ENCODE measurements at places on chromosomes 7 and 10.

DNA sequence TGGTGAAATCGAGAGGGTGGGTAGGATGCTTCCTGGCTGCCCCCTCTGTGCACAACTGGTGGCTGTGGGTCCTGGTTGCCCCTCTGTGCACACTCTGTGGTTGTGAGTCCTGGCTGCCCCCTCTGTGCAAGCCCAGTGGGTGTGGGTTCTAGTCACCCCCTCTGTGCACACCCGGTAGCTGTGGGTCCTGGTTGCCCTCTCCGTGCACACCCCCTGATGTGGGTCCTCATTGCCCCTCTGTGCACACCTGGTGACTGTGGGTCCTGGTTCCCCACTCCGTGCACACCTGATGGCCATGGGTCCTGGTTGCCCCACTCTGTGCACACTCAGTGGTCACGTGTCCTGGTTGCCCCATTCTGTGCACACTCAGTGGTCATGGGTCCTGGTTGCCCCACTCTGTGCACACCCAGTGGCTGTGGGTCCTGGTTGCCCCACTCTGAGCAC lies 20.3 kb upstream of the RET start:
- no peak for DNase-seq

DNA sequence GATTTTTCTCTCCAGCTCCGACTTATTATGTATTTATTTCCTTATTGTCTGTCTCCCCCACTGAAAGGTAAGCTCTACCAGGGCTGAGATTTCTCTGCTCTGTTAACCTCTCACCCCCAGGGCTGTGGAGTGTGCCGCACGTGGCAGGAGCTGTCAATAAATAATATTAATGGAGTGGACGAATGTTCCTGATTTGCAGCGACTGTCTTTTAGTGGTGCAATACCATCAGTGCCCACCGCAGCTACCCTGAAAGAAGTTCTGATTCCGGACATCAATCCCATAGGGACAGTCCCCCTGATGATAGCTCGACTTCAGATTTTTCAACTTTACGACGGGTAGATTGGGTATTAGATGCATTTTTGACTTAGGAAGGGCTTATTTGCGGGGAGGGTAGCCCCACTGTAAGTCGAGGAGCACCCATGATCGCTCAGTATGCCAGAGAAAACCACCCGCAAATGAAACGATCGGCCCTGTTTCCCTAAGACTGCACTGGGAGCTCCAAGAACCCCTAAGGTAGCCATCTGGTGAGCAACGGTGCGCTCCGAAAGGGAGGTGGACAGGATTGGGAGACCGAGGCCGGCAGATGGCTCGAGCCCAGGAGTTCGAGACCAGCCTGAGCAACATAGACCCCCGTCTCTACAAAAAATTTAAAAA lies 986 bp upstream of the PPP2R2D start:
- DNase-seq, result no peak

DNA sequence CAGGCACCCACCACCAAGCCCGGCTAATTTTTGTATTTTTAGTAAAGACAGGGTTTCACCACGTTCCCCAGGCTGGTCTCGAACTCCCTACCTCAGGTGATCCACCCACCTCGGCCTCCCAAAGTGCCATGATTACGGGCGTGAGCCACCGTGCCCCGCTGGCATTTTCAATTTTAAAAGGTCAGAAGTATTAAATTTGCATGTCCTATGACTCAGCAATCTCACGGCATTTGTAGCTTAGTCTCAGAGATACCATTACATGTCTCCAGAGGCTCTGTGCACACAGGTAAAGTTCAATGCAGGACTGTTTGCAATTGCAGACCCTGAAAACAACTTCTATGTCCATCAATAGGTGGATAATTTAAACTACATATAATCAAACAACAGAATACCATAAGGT lies 99.2 kb downstream of the DLG5 start:
- DNase-seq, result no peak

DNA sequence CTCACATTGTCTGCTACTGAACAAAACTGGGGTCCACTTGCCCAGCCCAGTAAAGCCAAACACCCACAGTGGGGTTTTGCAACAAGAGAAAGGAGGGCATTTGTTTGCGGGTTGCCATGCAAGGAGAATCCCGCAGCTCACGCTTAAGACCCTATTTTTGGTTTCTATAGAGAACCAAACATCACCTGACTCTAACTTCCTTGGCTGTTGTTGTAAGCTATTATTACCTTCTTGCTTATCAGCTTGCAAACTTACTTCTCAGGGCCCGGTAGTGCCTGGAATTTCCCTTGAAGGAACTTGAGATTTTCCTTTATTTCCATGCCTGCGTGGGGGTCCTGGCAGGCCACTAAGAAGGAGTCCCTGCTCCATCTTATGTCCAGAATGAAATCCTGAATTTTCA lies 20.7 kb downstream of the IFIT3 start:
- DNase-seq, result no peak

- no peak for DNase-seq
Measured at GRCh38 chr10:59894114-59894513, 12.2 kb downstream of the CCDC6 start.

DNA sequence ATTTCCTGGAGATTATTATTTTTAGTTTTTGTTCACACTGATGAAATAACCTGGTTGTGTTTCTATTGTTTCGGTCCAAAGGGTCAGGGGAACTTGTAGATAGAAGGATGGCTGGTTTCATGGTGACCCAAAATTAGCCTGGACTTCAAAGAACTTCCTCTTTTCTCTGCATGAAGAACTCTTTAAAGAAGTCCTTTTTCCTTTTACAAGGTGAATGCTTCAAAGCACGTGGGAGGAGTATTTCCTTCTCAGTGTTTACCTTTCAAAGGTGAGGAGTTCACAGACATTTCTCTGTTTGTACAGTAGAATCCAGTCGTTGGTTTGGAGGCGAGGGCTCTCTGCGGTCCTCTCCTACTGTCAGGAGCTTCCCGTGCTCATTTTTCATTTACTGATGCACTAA lies 561.7 kb downstream of the GATA3 start:
- peak; percentile 28 for DNase-seq

Data from HepG2 (cell line).